Kidney epithelial cell (primary cell): ENCODE measurements at places on chromosomes 2 and 18.

- no peak for DNase-seq
Observed at GRCh38 chr2:202377207-202377761, 1.2 kb downstream of the BMPR2 start.

DNA sequence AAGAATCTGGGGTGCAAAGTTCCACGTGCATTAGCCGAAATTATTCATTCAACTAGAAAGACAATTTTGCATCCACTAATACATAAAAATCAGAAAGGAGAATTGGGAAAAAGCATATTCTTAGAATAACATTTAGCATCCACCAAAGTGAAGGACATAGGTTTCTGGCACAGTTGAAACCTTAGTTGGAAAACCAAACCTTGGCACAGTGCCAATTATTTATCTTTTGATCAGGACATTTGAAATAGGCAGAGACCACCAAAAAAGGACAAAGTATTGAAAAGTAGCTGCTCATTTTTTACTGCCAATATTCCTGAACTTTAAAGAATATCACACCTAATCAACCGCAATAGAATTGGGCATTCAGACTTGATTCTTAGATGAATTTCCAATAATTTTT lies 25.5 kb upstream of the NFU1 start:
- no peak for DNase-seq

- DNase-seq: no peak
Observed at GRCh38 chr18:28123401-28124030, 53.4 kb downstream of the CDH2 start.

GRCh38 chr18:25102662-25103061 lies 249.3 kb downstream of the ZNF521 start:
- DNase-seq: no peak

GRCh38 chr2:106095478-106096298 lies 98.4 kb downstream of the UXS1 start:
- DNase-seq: no peak

- no peak for DNase-seq
Observed at GRCh38 chr18:58045242-58046092, 1.4 kb downstream of the NEDD4L start.

- no peak for DNase-seq
Observed at GRCh38 chr2:79855264-79856006, 342.6 kb downstream of the CTNNA2 start.

DNA sequence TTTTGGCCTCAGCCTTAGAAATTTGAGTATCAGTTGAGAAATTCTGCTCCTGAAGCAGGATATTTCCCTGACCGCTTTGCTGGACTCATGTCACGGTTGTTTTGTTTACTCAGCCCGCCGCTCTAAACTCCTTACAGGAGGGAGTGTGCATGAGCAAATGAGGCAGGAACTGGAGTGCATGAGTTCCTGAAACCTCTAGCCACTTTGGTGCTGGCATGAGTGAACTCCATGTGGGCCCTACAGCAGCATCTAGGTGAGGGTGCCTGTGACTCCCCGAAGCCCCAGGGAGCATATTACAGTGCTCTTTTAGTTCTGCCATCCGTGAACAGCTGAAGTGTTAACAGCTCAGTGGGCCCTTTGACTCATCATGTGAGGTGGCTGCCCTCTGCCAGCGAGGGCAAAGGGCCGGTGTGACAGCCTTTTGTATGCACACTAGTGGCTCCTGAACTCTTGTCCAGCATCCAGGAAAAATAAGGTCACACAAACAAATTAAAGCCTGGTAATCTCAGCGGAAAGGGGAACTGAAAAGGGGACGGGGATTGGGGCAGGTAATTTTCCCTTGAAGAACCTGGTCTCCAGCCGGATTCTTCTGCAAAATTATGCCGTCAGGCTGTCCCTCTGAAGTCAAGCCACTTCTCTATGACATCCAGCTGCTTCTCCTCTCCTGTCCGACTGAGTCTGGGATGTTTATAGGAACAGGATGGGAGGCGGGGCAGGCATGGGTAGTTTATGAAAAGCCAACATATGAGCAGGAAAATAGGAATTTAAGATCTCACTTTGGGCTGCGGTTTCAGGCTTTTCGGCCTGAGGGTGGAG lies 1668.7 kb downstream of the SUCLG1 start:
- DNase-seq: peak; percentile 25

DNA sequence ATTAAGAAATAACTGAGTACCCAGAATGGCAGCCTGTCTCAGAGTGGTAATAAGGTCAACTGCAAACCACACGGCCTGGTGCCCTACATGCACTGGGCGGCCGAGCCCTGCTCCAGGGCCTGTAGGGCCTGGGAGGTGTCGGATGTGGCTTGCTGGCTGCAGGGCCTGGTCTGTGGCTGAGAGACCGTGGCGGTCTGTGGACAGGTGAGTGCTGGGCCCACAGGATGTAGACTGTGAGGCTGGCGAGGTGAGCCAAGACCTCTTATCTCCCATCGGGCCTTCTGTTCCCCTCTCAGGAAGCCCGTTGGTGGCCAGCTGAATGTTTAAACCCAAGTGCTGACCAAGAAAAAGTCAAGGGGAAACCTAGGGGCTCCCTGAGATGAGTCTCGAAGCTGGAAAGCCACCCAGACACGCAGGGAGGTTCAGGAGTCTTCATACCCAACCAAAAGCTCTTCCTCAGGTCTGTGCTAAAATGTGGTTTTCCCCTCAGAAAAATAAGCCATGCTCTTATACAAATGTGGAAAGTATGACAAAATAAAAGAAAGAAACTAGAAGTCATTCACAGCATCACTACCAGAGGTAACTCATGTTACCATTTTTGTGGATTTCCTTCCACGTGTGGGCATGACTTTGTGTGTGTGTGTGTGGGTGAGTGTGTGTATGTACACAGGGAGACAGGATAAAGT lies 47.7 kb upstream of the CTDP1 start:
- DNase-seq: no peak

- DNase-seq: no peak
Observed at GRCh38 chr2:241739651-241740050, 5.2 kb downstream of the D2HGDH start.

DNA sequence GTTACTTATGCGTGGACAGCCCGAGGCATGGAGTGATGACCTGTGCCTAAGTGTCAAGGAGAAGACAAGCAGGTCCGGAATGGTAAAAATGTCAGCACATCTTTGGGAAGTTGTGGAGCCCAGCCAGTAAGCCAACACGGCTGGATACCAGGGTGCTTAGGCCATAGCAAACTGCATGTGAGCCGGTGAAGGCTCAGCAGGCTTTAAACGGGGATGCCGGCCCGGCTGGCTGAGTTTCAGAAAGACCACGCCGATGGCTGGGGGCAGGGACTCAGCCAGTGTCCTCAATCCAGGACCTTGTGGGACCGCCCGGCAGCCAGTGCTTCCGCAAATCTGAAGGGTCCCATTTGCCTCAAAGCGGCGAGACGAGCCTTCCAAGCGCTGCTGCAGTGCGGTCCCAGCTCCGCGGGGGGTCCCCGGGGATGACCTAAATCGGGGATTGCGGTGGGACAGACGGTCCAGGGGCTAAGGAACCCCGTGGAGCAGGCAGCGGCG lies 946 bp upstream of the AGAP1 start:
- DNase-seq: no peak

- DNase-seq: no peak
Observed at GRCh38 chr18:24227977-24228666, 89.3 kb downstream of the CABYR start.

DNA sequence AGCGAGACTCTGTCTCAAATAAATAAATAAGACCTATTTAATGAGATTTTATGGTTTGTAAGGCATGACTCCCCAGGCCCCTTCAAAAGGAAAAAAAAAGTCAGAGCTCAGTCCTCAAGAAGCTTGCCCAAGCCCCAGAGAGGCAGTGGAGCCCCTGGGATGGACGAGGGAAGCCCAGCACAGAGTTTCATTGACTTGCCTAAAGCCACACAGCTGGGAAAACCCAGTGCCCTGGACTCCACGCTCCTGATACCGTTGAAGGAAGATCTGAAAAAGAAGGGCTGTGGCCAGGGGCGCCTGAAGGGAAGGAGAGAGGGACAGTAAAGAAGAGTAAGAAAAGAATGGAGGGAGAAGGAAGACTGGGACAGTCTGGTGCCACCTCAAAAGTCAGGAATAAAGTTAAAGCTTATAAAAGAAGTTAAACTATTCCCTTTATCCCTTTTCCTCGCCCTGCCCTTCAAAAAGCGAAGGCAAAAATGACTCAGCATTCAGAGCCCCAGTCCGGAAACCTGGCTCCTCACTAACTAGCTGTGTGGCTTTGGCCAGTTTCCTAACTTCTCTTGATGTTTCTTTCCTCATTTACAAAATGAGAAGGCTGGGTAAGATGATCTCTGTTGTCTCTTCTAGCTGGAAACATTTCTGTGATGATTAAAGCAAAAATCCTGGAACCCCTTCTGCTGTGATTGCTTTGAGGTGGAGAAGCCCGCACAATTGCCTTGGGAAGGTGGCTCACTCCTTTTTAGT lies 46.7 kb downstream of the LYPD1 start:
- DNase-seq: no peak

DNA sequence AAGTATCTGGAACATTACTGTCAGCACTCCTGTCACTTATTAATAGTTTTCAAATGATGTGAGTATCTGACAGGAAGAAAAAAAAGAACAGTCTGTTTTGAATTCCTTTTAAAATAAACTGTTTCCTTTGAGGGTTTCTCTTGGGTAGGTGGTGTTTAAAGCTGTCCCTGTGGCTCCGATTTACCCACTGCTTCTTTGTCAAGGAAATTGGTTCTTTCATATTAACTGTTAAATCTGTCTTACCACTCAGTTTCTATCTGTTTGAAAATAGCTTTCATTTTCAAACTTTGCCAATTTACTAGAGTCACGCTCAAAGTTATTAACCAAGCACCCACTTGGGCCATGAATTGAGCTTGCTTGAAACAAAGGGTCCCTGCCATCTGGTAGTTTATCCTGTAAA lies 614.6 kb upstream of the NXPH2 start:
- DNase-seq: no peak

DNA sequence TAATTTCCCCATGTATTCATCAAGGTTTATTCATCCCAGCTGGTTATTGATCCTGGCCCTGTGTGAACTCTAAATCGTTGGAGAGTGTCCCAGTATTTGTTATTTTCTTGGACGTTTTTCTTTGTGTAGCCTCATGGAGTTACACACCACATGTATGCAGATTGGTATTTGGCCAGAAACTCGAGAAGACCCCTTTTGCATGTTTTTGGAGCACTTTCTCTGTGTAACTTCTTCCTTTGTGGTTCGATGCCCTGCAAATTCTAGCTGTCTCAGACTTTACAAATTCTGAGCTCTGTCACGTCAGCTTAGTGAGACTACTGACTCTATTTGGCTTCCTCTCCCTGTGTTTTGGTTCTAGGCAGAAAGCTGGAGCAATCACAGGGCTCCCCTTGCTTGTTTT lies 198.7 kb downstream of the MCFD2 start:
- no peak for DNase-seq

DNA sequence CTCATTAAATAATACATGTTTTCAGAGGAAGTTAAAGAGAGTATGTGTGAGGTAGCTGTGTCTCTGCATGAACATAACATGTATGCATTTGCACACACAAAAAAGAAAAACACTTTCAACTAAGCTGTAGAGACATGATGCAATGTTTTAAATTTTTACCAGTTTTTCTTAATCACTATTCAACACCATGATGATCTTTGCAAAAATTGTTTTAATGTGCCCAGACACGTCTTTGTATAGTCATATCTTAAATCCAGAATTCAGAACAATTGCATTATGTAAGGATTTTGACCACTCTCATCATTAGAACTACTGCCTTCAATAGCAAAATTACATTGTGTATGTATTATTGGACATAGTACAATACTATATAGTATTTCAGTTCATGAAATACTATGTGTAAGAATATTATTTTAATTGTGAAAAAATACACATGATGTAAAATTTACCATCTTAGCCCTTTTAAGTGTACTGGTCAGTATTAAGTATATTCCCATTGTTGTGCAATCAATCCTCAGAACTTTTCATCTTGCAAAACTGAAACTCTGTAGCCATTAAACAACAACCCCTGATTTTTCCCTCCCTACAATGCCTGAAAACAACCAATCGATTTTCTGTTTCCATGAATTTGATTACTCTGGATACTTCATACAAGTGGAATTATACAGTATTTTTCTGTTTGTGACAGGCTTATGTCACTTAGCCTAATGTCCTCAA lies 104.5 kb upstream of the ACVR2A start:
- DNase-seq: no peak

- no peak for DNase-seq
Observed at GRCh38 chr2:174635015-174635593, 37.5 kb upstream of the WIPF1 start.

DNA sequence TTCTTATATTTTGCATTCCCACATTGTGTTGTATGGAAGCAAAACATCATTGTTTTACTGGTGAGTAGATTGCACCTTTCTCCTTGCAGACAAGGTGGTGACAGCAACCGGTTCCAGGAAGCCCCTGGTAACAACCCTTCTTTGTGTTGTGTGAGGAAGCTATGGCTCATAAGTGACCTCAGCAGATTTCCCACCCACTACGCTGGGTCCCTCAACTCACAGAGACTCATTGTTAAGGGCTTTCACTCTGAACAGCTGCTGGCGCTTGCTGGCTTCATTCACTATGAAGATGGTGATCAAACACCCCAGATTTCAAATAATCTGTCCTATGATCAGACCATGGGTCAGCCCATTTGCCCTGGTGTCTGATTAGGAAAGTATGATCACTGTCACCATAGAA lies 53.4 kb downstream of the WIPF1 start:
- no peak for DNase-seq

GRCh38 chr2:19035238-19035637 lies 323.2 kb downstream of the OSR1 start:
- DNase-seq: no peak

GRCh38 chr18:75230163-75231052 lies 19.8 kb downstream of the TSHZ1 start:
- DNase-seq: no peak

- DNase-seq: no peak
Observed at GRCh38 chr2:16784652-16785051, 119.0 kb upstream of the CYRIA start.

GRCh38 chr2:186704897-186705296 lies 11.0 kb downstream of the FAM171B start:
- no peak for DNase-seq

DNA sequence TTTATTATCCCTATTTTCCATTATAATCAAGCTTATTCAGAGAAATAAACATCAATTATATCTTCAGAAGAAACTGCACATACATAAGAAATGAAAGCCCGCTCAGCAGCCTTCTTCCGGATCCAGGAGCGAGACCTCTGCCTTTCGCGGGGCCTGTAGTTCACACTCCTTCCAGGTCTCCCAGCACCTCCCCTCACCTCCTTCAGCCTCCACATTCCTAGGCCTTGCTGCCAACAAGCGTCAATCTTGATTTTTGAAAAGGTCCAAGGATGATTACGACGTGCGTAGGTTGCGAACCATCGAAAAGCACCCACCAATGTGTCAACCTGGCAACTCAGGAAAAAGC lies 355 bp upstream of the KIDINS220 start:
- DNase-seq: no peak

DNA sequence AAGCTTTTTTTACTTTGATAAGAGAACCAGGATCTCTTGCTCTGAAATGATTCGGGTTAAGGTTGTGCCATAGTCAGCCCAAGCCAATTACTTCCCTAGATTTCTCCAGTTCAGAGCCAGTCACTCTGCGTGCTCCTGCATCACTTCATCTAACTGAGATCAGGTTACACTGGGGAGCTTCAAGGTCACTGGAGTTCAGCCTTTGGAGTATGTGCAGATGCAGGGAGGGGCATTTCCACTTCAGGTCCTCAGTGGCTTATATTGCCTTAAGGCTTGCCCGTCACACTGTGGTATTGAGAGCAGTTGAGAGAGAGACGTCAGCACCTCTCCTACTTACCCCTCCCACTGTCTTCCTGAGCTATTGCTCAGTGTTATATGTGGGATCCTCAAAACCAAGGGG lies 317.8 kb downstream of the EPHA4 start:
- DNase-seq: no peak
